Stimulated activated naive B cell treated with anti-CD40 and anti-IgM and Interleukin-4, amounts not matched to agents 10 μg/mL and 1 μg/mL and 100 μg/mL, for 72 hours (primary cell): ENCODE measurements at places on chromosomes 7 and 10.
A peak's percentile ranks its signal among the peaks of the same experiment; 100 is the strongest.

DNA sequence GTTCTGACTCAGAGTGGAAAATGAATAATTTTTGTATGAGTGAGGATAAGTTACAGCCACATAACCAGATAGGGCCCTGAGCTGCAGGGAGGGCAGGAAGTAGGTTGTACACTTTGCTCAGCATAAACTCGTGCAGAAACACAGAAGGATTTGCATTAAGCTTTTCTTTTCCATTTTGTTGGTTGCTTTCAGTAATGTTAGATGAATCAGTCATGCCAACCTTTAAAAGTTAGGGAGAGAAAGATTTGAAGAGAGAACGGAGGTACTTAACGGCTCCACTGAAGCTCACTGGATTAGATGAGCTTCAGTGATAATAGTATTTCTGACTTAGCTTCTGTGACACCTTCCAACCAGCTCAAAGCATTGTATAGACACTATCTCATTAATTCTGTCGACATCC is 348.1 kb downstream of the GATA3 start:
- no peak for DNase-seq

GRCh38 chr10:27192284-27192683 is 37.1 kb downstream of the MASTL start:
- DNase-seq, result no peak

DNA sequence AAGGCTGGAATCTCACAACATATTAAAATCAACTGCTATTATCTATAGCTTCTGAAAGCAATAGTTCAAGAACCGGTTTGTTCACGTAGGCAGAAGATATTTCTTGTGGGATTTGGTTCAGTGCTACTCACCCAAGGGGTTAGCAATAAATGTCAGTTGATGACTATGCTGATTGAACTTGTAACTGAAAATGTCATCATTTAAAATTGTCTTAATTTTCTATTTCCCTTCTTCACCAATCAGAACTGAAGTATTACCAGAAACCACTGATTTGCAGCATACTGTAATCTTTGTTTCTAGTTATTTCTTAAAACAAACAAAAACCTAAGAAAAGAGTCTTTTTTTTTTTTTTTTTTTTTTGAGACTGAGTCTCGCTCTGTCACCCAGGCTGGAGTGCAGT is 46.1 kb downstream of the CPEB3 start:
- no peak for DNase-seq

GRCh38 chr7:7582596-7582995 is 15.9 kb downstream of the MIOS start:
- no peak for DNase-seq

- no peak for DNase-seq
Measured at GRCh38 chr7:1853986-1854865, 184.1 kb downstream of the ELFN1 start.

DNA sequence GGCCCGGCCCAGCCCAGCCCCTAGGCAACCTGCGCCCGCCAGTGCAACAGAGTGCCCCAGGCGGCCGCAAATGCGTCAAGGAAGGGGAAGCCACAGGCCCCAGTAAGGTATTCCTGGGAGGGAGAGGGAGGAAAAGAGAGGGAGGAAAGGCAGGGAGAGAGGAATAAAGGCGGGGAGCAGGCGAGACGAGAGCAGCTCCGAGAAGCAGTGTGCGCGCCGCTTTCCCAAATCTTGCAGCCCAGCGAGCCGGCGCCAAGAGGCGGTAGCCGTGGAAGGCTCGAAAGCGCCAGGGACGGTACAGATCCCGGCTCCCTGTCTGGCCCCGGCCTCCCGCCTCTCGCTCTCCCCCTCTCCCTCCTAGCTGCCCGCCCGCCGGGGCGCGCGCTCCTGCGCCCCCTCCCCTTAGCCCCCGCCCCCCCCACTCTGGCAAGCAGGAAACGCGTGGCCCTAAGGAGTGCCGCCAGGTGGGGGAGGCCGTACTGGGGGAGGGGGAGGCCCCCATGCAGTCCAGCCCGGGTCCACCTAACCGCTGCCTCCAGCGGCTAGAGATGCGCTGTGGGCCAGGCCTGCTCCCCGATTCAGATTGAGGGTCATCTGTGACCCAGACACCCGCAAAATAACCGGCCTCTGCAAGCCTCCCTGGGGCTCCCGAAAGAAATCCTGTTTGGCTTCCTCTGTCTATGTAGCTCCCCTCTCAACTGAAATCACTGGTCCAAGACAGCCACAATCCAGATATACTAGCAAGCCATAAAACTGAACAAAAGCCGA is 4.3 kb downstream of the HOXA10 start:
- DNase-seq, result no peak

DNA sequence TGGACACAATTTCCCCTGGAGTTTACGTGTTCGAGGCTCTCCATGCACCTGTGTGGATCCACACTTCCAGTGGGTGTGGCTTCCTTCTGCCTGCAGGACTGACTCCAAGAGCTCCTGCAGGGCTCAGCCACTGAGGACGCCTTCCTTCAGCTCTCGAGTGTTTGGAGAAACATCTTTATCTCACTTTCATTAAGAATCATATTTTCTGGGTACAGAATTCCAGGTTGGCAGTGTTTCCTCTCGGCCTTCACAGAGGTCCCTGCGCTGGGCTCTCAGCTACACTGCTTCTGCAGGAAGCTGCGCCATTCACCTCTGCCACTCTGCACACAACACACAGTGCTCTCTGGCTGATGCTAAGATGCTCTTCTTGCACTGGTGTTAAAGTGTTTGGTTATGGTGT is 69.9 kb upstream of the NKX6-2 start:
- no peak for DNase-seq

DNA sequence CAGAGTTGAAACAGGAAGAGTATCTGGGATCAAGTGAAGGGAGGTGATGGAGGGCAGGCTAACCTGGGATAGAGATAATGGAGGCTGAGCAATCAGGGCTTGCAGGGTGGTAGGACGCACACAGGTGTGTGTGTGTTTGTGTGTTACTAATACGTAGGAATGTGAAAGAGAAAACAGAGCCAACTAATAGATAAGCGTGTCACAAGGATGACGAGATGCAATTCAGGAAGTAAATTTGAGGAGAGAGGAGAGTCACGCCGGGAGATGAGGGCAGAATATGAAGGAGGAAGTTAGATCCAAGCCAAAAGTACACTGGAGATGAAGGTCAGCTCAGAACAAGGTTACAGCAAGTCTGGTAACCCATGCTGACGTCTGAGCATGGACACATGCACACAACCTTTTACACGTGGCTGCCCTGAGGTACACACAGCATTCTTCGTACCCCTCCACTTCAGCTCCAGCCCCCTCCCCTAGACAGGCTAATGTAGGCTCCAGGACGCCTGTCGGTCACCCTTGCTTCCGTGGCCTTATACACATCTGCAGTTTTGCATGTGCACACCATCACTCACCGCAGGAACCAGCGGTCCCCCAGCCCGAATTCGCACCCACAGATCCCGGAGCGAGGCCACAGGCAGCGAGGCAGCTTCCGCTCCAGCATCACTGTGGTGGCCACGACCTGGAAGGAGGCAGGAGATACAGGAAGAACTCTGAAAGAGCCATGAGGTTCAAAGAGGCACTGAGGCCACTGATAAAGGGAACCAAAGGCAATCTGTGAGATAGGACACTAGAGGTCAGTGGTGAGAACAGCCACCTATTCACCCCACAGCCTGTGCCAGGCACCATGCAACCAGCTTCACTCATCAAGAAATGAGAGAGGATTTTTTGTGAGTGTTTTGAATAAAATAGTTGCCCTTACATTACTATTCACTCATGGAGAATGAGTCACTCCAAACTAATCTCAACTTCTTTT is 23.7 kb upstream of the TRPV6 start:
- no peak for DNase-seq

GRCh38 chr7:12670743-12671520 is 16.5 kb upstream of the ARL4A start:
- DNase-seq, result no peak

DNA sequence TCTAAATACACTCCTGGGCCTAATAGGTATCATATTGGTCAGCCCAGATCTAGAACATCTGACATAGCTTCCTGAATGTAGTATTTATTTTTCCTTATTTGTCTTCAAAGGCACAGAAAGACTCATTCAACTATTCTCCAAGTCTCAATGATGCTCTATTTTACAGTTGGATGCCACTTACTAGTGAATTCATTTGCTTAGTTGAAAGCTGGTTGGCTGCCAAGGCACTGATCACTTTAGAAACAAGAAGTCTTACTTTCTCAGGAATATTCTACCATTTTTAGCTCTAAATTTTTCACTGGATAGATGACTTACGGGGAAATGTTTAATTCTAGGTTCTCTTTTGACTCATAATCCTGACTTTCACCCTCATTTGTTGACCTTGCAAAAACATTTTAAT is 863.4 kb downstream of the SORCS1 start:
- no peak for DNase-seq

DNA sequence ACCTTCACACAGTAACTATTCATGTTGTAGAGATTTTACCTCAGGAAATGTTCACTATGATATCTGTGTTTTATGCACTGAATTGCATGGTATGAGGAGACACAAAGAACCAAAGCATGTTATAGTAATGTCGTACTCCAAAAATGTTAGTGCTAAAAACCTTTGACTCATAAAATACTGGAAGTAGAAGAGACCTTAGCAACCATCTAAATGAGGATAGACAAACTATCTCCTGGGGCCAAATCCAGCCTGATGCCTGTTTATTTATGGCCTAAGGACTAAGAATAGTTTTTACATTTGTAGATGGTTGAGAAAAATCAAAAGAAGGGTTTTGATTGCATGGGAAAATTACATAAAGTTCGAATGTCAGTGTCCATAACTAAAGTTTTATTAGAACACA is 535.1 kb downstream of the INHBA start:
- no peak for DNase-seq

GRCh38 chr7:17546592-17546991 is 248.1 kb downstream of the AHR start:
- DNase-seq, result no peak

DNA sequence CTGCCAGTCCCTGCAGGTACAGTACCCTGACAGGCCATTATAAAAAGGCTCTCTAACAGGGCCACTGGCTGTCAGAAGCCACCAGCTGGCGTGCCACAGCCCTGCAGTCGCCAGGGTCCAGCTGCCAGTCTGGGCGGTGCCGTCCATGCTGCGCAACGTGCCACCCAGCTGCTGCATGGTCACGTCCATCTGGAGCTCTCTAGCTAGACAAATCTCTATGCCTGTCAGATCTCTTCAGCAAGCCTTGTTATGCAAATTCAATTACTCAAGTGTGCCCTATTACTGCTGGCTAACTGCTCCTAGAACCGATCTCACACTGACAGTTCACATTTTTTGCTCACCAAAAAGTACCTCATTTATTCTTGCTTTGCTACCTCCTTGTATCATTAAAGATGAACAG is 75.9 kb downstream of the HIBADH start:
- DNase-seq, result peak; percentile 5

- DNase-seq, result no peak
Measured at GRCh38 chr7:30682212-30683083, at the start of gene CRHR2. TSS of gene CRHR2 (minus strand) at chr7:30682456. CDS start at chr7:30682280, 176 bp downstream.

GRCh38 chr10:10007957-10008356 is 1009.7 kb upstream of the CELF2 start:
- DNase-seq, result peak; percentile 1

GRCh38 chr10:124225029-124225466 is 131.7 kb upstream of the CHST15 start:
- no peak for DNase-seq

DNA sequence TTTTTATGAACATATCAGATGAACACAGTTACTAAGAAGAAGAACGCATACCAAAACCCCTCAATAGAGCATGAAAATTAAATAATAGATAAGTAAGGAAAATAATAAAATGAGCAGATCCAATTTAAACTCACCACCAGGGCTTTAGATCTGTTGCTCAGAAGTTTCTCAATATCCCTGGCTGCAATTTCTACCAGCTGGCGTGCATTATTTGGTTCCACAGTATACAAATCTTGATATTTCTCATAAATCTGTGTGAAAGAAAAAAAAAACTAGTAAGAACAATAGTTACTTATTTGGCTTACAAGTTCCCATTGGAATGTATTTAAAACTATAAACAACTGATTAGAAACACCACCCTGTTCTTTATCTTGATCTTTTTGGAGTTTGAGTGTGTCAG is 108.6 kb downstream of the CACNA2D1 start:
- no peak for DNase-seq

DNA sequence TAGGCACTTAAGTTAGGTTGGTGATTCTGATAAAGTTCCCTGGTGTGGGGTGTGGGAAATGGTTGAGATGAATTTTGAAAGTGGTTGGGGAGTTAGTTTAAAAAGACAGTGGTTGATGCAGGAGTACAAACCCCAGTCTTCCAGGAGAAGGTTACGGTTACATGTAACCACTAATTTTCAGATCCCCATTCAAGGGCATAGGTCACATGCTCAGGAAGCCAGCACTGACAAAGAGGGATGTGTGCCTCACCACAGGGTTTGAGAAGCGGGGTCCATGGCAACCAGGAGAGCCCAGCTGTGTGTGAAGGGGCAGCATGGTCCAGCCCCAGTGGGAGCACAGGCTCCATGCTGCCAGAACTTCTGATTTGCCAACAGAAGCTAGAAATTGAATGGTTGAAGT is 144.2 kb downstream of the MDFIC start:
- DNase-seq, result peak; percentile 10

- no peak for DNase-seq
Measured at GRCh38 chr10:104038958-104039752, 46.5 kb downstream of the COL17A1 start.

DNA sequence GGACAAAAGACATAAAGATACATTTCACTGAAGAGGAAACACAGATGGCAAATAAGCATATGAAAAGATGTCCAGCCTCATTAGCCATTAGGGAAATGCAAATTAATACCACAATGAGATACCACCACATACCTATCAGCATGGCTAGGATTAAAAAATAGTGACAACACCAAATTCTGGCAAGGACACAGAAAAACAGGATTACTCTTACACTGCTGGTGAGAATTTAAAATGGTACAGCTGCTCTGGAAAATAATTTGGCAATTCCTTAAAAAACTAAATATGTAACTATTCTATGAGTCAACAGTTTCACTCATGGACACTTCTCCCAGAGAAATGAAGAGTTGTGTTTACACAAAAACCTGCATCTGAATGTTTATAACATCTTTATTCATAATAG is 121.1 kb downstream of the C10orf90 start:
- DNase-seq, result no peak

DNA sequence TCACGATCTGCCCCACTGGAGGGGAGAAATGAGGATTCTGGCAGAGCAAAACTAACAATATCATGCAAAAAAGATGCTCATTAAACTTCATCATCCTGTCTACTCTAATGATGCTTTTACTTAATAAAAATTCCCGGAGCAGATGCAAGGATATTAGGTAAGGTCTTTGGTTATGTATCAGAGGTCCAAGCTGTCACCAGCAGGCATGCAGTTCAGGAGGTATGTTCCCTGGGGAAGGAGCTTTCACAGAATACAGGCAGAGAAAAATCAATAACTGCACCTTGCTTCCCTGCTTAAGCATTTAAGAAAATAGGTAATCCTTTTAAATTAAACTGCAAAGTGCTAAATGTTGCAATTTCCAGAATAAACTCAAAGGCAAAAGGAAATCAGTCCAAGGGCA is 81.6 kb upstream of the C1QL3 start:
- DNase-seq, result no peak
